Activated naive CD8-positive, alpha-beta T cell treated with anti-CD3 and anti-CD28 coated beads, Interleukin-2, amount 10 ng/mL, durations not matched to agents 7 days and 5 days (primary cell): ENCODE measurements at places on chromosomes 4 and X. TPM values are rescaled to one million over a fixed set of nuclear protein-coding genes. Genes with fewer than 3 reads are reported as not detected.

GRCh38 chr4:90621080-90621479, 493.9 kb downstream of the CCSER1 start:
- H3K27me3 ChIP-seq, result no peaks in the 10 kb centered on the region
- DNase-seq, result no peak
- H3K4me3 ChIP-seq, result no peak overlapping the region
- H3K36me3 ChIP-seq, result no peaks in the 10 kb centered on the region

DNA sequence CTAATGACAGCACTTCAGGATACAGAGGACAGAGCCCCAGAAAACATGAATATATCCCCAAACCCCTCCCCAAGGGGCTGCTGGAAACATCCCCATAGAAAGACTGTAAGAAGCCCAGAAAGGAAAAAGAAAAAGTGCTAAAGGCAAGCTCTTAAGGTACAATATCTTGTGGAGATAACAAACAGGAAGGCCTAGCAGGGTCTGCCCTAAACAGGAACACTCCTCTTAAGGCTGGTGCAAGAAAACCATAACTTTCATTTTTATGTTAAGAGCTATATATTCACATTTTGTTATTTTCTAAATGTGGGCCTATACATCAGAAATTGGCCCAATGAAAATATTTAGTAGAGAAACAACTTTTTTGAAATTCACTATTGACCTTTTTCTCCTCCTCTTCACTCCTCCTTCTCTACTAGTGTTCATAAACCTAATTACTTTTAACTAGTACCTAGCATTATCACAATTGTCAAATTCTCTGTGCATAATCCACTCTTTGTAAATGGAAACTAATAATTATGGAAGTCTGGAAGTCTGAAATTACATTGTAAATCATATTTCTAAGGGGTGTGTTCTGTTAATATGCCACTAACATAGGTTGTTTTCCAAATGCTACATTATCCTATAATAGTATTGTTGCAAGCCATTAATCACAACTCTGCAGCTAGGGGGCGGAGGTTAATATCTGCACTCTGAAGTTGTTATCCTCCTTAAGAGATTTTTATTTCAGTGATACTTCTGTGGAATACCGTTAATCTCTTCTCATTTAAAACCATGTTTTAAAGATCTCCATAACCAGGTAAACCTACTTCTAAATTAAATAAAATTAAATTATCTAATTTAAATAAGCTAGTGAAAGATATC, 59.8 kb downstream of the CASK start:
- H3K27me3 ChIP-seq, result no peaks in the 10 kb centered on the region
- peaks cover 17% of the 10 kb centered on the region for H3K4me1 ChIP-seq
- no peak for DNase-seq
- peak overlapping the region; percentile 48 for H3K4me3 ChIP-seq
- peaks cover 12% of the 10 kb centered on the region for H3K36me3 ChIP-seq

DNA sequence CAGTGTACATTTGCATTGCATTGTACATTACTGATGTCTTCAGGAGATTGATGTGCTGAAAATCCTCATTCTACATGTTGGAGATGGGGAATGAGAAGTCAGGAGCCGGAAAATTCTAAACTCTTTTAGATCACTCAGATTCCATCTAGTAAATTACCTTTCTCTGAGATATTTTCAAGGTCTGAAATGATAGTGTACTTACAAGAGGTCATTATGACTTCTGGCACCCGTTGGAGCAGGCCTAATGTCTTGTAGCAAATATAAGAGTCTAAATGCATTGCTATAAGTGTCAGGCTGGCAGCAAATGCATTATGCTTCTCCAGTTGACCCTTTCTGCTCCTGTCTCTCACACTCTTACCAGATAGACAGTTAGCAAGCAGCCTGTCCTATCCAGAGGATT, 692.8 kb downstream of the GRID2 start:
- no peaks in the 10 kb centered on the region for H3K36me3 ChIP-seq
- no peak overlapping the region for H3K4me3 ChIP-seq
- no peaks in the 10 kb centered on the region for H3K27me3 ChIP-seq
- no peaks in the 10 kb centered on the region for H3K4me1 ChIP-seq
- DNase-seq, result no peak

The MEPE gene
- not detected for total RNA-seq

- no peak for DNase-seq
- H3K27ac ChIP-seq, result no peak overlapping the region
These were observed 24.0 kb downstream of the ARSJ start for GRCh38 chr4:113955411-113955810.

DNA sequence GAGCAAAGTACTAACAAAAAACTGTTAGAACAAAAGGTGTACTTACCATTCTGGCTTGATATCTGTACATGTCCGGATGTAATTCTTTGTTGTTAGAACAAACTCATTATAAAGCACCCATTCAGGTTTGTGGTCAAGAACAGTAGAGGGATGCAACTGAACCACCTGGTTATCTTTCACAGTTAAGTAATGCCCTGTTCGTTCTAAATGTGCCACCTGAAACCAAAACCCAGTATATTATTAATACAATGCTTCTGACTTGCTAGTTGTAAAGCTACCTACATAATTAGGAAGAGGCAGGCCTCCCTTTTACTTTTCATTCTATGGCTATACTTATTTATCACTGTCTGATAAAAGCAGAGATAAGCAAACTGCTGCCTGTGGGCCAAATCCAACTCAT, 54.8 kb downstream of the DHX15 start:
- no peak for DNase-seq
- no peak overlapping the region for H3K27ac ChIP-seq
- no peaks in the 10 kb centered on the region for H3K27me3 ChIP-seq
- peaks cover 1% of the 10 kb centered on the region for H3K4me1 ChIP-seq

- H3K36me3 ChIP-seq, result no peaks in the 10 kb centered on the region
- peaks cover 2% of the 10 kb centered on the region for H3K27me3 ChIP-seq
- H3K27ac ChIP-seq, result no peak overlapping the region
These were observed 54.9 kb downstream of the F8 start for GRCh38 chrX:154967603-154968002.

DNA sequence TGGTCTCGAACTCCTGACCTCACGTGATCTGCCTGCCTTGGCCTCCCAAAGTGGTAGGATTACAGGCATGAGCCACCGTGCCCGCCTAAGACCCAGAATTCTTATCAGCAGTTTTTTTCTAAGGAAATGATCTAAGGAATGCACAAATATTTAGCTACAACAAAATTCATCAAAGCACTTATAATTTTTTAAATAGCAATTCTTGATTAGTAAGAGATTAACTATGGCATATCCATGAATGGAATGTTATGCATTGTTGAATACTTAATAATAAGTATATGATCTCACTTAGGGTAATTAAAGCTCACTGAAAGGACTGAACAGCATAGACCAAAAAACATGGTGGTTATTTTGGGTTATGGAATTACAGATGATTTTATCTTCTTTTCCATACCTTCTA, 18.4 kb downstream of the CENPU start:
- peaks cover 56% of the 10 kb centered on the region for H3K36me3 ChIP-seq
- H3K27me3 ChIP-seq, result no peaks in the 10 kb centered on the region
- H3K27ac ChIP-seq, result no peak overlapping the region
- H3K4me3 ChIP-seq, result no peak overlapping the region
- no peak for DNase-seq

The TMPRSS11A gene
- not detected for total RNA-seq

The TLR1 gene
- 17.2 TPM for total RNA-seq

The XAGE1A gene
- total RNA-seq, result not detected

DNA sequence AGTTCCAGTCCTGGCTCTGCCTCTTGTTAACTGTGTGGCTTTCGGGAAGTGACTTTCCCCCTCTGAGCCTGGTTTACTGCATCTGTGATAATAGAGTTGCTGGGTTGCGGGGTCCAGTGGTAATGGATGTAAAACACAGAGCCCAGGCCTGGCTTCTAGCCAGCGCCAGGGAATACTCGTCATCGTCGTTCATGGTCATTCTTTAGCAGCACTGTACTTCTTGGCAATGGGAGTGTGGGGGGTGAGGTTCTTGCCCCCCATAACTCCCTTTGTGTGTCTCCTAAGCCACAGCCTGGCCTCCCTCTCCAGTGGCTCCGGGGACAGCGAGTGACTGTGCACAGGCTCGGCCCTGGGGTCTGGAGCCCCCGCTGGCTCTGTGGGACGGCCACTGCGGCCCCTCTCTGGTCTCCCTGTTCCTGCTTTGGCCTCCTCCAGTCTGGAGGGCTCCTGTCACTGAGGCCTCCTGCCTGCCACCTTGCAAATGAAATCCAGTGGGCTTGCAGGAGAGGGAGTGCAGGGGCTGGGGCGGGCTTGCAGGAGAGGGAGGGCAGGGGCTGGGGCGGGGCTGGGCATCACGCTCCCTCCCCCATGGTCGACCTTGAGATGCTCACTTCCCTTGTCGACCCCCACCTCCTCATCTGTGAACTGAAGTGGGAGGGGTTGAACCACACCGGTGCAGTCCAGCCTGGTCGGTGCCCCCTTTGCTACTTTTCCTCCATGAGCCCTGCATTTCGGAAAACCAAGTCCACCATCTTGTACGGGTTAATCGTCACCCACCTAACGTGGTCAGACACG, 13.2 kb downstream of the PSAPL1 start:
- H3K27me3 ChIP-seq, result no peaks in the 10 kb centered on the region
- H3K4me3 ChIP-seq, result no peak overlapping the region
- no peaks in the 10 kb centered on the region for H3K36me3 ChIP-seq
- no peak overlapping the region for H3K27ac ChIP-seq
